ENCODE measurements at places on chromosomes 13 and 19.

GRCh38 chr19:34474233-34474989 lies 7.1 kb upstream of the WTIP start:
- no peak for DNase-seq

DNA sequence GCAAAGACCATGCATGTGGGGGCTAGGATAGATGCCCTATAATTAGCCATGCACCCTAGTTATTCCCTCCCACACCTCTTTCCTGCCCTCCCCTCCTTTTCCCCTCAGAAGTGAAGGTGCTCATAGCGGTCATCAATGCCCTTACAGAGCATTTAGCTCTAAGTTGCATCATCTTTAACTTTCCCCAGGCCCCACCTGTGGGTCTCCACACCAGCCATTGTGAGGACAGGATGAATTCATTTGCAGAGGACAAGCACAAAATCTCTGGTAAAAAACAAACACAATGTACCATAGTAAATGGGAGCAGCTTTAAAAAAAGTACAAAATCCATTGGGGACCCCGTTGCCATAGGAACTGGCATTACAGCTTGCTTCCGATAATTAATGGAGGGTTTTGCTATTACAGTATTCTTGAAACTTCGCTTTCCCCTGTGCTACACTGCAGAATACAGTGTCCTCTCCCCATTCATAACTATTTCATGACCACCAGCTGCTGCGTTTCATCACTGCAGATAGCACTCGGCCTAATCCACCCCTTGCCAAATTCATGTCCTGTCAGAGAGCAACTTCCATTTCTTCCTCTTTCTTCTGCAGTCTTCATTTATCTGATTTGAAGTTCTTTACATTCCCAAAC lies 110.5 kb downstream of the ZDHHC20 start:
- DNase-seq: no peak

DNA sequence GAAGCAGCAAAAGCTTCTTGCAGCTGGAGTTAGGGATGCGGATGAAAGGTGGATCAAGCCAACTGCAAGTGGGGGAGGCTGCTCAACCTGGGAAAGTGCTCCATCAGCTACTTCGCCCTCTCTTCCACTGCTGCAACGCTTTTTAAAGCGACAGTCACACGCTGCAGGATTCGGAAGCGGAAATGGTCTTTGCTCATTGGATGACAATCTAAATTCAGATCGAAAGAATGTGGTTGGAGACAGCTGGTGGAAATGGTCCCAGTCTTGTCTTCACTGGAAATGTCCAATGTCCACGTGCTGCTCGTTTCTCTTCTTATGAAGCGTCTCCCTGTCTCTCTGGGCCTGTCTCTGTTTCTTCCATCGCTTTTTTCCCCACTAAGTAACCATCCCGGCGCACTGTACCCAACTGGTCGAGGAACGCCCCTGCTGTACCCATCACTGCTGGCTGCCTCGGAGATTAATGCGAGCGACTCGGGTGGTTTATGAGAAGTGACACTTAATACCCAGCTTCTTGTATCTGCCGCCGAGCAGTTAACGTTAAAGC lies 2.1 kb upstream of the FGF9 start:
- DNase-seq: no peak

DNA sequence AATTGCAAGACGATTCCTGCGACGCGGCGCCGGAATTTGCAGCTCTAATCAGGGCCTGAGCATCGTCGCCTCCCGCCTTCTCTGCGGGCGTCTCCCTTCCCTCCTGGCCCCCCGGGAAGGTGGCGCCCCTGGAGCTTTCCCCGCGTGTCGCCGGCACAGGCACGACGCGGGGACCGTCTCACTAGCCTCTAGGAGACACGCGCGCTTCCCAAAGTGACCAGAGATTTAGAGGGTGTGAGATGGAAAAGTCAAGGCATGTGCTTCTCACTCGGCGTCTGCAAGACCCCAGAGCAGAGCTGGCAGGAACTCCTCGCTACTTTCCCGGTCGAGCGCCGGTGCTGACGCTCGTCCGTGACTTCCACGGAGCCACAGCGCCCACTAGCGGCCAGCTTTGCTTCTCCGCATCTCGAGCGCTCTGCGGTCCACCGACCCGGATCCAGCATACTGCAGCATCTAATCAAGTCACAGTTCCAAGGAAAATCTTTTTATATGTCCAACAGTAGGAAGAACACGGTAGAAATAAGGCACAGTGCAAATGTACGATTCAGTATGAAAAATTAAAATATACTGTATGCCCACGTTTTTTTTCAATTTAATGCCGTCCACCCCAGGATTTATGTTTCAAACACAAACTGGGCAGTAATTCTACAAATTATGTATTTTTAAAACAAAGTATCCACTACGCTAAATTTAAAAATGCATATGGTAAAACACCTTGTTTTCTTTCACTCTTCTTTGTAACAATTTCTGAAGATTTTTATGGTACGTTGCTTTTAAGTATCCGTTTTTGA lies 977 bp upstream of the EFNB2 start:
- peak; percentile 5 for DNase-seq

DNA sequence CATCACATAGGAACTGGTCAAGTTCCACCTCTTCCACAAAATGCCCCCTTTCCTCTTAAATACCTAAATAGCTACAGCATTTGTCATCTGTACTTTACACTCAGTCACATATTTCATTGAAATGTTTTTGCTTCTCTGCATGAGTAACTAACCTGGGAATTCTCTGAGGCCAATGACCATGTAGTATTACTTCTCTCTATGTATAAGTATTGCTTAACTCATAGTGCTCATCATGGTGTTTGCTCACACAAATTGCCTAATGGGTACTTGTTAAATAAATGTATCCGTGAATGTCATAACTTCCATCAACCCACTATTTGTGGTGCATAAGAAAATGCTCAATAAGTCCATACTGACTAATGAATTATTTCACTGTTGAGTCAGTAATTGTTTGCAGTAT lies 115.5 kb downstream of the FGF14 start:
- no peak for DNase-seq

- DNase-seq: no peak
These were observed 59.1 kb upstream of the RNF113B start for GRCh38 chr13:98236197-98236596.

DNA sequence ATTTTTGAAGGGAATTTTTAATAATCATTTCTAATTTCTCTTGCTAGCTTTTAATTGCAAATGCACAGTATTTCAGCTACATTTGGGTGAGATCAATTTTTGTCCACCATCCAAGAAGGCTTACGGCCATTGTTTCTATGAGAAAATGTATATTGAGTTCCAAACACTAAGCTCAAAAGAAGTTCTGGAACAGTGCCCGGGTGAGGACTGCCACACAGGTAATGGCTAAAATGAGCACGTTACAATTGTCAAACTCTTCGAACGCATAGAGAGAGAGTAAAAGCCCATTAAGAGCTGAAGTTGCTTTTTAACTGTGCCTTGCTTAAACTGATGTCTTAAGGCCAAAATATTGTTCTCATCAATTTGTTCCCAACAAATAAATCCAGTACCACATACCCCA lies 755.0 kb downstream of the DIAPH3 start:
- no peak for DNase-seq

- DNase-seq: no peak
These were observed 428.5 kb downstream of the IRS2 start for GRCh38 chr13:109357751-109358471.

DNA sequence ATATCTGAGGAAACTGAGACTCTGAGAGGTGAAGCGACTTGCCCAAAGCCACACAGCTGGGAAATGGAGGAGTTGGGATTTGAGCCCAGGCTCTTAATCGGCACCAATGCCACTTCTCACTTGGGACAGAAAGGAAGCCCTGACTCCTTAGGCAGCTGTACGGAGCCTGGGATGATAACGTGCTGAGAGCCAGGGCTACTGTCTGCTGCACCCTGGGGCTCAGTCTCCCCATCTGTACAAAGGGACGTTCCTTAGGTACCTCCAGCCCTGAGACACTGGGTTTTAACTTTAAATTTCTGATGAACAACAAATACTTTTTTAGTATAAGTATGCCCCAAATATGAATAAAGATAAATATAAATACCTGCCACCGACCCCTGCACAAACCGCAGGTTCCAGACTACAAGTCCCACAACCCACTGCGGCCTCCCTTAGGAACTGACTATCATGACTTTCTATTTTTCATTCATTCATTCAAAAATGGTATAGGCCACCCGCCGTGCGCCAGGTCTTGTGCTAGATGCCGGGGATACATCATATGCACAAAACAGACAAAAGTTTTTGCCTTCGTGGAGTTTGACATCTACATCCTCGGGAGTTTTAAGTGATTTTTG lies 776 bp upstream of the NCLN start:
- peak; percentile 88 for DNase-seq

DNA sequence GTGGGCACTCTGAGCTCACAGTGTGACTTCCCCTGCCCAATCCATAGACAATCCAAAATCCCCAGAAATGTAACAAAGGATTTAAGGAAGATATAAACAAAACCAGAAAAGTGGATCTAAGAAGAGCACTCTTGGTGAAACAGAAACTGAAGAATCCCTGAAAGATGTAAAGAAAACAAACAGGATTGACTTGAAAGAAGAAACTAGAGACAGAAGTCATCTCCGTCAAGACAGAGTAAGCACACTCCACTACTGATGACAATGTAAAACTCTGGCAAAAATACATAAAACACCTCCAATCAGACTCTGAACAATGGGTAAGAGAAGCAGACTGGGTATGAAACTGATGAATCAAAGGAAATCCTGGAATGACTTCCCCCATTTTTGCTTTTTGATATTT lies 13.5 kb downstream of the TUBGCP3 start:
- no peak for DNase-seq

DNA sequence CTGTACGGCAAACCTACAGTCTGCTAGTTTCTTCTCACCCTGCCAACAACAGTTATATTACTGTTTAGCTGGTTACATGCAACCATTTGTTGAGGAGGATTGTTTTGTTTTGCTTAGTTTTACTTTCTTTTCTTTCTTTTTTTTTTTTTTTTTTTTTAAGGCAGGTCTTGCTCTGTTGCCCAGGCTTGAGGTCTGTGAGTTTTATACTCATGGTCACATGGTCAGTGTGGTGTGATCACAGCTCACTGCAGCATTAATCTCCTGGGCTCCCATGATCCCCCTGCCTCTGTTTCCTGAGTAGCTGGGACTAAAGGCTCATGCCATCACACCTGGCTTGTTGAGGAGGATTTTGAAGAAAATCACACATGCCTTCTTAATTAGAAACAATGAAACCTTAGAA lies 505.6 kb downstream of the GPC5 start:
- DNase-seq: no peak

DNA sequence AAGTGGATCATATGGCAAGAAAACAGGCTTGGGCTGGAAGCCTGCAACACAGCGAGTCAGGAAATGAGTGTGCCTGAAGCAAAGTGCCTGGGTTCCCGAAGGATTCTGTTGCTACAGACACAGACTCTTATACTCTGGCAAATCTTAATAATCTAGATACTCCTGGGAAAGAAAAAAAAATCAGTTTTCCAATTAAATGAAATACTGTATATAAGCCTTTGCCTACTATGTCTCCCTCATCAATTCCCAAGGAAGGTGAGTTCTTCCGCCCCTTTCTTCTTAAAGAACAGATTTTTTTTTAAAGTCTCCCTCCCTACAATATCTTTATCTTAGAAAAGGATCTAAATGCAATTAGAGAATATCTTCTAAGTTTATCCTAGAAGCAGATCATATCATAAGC lies 10.3 kb downstream of the ZFP82 start:
- DNase-seq: no peak

DNA sequence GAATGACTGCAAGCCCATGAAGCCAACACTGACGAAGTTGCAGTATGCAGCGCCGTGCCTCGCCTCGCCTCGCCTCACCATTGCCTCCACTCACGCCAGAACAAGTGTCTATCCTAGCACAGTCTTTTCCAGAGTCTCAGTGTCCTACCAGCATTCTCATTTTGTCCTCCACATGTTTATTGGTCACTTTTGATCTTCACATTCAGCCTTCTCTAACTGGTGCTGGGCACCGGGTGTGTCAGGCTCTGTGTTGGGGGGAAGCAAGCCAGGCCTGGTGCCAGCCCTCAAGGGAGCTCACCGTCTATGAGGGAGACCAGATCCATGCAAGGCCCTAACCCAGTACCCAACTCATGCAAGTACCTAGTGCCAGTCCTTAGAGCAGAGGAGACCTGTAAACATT lies 69.7 kb upstream of the GPR183 start:
- no peak for DNase-seq

DNA sequence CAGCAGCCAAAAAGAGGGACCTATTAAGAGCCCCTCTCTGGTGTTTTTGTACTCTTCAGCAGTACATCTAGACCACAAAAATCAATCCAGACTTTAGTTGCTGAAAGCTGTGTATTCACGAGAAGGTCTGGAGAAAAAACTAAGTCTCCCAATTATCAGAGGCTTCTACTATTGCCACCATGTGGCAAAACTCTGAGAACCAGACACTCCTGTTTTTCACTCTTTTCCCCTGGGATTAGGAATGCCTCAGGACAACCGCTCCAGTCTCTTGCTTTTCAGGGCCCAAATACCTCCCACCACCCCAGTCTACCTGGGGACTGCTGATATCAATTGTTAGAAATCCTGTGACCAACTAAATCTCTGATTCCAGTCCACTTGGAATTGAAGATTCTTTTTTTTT lies 30.1 kb upstream of the OBI1 start:
- DNase-seq: no peak

DNA sequence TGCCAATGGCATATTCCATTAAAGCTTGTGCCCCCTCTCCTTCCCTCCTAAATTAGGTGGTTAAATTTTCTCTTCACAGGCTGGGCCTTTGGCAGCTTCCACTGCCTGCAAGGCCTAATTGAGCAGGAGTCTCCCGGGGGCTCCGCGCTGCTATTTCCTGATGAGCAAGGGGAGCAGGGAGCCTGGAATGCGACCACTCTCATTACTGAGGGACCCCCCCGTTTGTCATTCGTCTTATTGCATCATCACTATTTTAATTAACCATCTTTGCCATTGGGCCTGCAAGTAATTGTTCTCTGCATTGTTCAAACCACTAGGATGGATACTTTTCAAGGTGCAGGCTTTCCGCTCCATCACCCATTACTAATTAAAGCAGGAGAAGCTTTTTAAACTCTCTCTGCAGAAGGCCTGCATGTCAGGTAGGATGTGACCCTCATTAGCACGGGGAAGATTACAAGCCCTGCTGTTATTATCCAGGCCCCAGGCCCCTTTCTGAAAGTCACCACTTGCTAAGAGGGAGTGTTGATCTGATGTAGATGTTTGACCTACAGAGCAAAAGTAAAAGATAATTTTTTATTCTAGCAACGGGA lies 142.3 kb downstream of the OXGR1 start:
- no peak for DNase-seq

DNA sequence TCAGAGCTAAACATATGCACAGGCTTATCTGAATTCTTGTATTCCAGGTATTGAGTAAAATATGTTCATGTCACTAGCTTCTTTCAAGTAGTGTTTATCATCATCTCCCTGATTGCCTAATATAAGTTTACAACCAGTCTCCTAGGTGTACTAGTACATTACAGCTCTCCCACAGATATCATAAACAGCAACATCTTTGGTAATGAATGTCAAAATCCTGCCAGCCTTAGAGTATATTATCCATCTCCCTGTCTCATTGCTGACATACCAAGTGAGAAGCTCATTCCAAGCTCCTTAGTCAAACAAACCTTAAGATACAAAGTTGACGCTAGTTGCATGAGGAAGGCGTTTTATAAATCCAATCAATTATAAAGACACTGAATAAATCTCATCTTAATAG lies 689.1 kb upstream of the GPC6 start:
- no peak for DNase-seq
